Bronchial epithelial cell (primary cell): ENCODE measurements at places on chromosomes 1 and 21. TPM values are rescaled to one million over a fixed set of nuclear protein-coding genes. Genes with fewer than 3 reads are reported as not detected.

DNA sequence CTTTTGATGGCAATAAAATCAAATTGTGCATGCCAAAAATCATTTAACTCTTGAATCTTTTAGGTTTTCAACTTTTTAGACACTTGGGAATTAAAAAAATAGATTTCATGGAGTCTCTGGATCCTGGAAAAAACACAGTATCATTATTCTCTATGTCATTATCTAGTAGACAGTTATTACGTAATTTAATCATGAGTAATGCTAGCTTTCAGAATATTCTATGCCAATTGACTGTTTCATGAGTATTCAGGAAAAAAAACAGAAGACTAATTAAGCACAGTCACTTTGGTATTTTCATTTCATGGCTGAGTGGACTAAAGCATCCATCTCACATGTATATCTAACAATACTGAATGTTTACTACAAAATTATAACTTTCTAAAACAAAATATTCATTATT lies 44.0 kb downstream of the ODF2L start:
- DNase-seq: peak; percentile 49

DNA sequence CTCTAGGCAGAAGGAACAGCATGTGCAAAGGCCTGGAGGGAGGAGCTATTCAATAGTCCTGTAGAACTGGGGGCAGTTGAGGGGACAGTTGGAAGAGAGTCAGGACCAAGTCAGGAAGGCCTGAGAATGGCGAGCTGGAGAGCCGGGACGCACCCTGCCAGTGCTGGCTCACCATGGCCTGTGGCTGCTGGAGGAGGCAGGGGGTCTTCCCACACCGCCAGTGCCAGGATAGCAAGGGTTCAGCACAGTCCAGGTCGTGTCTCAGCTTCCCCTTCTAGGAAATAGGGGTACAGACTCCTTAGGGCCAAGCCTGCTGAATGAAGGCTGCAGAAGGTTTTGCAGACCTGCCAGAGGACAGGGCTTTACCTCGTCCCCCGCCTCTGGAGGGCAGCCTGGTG lies 7.3 kb downstream of the PODN start:
- no peak for DNase-seq

DNA sequence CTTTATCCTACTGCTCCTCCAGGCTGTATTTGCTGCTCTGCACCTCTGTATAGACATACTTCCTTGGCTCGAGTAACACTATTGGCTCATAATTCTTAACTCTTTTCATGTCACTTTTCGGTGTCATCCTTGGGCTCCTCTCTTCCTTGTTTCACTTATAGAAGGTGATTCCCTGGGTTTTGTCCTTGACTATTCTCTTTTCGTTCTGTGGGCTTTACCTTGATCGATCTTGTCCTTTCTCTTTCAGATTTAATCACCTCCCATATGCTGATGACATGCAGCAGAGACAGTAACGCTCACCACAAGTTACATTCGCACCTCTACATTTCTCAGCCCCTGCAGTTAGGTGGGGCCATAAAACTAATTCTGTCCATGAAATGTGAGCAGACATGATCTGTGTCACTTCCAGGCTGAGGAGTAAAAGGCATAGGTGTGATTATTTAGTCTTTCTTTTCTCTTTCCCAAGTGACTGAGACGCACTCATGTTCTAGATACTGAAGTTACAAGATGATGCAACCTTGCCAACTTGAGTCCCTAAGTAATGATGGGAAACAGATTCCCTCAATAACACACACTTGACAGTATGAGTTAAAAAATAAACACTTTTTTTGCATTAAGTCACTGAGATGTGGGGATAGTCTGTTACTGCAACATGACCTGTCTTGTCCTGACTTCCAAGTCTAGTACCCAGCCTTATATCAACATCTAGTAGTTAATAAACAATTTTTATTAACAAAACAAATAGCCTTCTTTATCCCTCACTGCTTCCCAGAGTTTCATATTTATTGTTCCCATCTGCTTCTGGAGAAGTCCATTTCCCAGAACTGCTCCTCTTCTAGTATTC lies 49.9 kb upstream of the HAO2 start:
- peak; percentile 71 for DNase-seq

DNA sequence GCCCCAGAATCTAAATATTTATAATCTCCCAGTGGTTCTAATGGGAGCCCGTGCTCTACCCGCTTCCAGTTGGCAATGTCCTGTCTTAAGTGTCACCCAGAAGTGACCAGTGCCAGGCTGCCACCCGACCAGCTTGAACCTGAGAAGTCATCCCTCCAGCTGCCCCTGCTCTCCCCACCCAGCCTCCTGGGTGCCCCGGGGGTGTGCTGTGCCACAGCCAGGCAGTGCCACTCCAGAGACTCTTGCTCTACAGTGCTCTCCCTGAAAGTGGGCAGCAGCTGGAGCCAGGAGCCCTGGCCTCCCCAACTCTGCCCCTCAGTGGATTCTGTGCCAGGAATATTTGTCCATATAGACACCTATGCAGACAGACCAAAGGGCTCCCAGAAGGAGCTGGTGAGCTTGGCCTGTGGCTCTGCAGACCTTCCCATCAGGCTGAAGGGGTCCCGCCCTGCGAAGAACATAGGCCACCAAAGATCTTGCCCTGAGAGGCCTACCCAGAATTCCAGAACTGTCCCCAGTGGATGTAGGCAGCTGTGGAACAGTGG lies 9.0 kb upstream of the EPS8L3 start:
- DNase-seq: no peak

DNA sequence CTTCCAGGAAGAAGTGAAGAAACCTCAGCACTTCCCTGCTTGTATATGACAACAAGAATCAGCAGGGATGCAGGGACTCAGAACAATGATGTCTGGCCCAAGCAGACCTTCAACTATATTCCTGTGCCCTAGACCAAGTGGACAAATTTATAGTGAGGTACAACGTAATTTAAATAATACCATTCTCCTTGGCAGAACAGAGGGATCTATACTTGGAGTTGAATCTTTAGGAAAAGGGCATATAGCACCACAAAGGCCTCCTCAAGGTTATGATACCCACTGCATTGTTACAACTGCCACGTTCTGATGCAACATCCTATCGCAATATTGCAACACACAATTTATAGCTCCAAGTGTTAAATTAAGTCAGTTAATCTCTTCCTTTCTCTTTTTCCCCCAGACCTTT lies 29.1 kb upstream of the GFI1 start:
- DNase-seq: no peak

DNA sequence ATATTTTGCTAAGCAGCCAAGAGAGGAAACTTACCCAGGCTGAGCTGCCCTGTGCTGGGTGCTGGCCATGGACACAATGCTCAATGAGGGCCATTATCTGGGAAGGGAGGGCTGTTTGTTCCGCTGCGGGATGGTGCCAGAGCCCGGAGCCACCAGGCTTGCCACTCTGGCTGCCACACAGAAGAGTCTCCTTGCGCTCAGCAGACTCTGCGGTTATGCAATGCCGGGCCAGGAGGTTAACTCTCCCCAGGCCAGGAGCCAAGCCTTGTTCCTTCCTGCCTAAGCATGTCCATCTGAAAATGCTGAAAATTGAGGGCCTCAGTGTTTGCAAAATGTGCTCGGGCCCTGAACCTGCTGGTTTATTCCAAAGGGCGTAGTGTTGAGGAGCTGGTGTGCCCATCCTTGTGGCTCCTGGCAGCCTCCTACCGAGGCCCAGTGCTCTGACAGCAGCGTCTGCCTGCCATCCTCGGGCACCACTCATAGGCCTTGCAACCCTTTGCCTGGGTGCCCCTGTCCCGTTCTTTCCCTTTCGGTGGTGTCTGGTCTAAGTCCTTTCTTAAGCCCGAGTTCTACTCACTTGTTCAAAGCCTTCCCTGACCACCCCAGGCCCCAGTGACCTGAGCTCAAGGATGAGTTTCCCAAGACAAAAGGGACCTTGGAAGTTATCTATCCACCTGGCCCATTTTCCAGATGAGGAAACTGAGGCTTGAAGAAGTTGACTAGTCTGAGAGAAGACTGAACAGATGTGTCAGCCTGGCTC lies 133.8 kb upstream of the EDN2 start:
- DNase-seq: peak; percentile 43

DNA sequence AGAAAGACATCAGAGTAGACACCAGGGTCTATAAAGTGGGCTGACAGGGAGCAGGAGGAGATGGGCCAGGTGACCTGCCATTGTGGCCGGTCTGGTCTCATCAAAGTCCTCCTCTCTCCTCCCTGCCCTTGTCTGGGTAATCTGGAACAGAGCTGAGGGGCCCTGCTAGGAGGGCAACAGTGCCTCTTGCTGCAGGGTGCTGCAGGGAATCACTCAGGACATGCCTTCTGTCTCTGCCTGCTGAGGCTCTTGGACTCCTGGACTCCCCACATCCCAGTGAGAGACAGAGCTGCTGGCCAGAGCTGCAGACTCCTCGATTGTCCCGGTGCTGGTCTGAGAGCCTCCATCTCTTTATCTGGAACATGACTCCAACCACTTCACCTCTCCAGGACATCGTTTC lies 366.1 kb upstream of the DUSP10 start:
- no peak for DNase-seq

DNA sequence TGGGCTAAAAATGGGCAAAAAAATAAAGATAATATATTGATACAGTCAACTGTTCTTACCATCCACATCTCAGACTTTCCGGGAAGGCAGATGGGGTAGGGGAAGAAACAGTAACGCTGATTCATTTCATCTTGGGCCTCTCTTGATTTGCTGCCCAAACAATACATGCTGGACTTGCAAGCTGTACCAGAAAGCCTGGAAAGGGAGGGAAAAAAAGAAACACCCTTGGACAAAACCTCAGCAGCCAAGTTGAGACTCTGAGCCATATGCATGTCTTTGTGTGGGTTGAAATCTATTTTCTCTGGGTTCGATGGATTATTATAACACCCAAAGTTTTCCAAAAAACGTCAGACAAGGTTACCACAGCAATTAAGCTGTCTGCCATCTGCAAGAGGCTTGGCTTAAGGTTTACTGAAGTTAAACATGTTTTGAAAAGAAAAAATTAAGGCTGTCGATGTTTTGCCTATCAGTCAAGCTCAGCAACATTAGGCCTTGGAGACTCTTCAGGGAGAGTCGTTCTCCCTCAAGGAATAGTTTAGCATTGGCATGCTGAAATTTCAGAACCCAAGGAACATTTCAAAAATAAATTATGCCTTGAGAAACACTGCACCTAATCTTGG lies 71.2 kb downstream of the PSMG1 start:
- DNase-seq: no peak

DNA sequence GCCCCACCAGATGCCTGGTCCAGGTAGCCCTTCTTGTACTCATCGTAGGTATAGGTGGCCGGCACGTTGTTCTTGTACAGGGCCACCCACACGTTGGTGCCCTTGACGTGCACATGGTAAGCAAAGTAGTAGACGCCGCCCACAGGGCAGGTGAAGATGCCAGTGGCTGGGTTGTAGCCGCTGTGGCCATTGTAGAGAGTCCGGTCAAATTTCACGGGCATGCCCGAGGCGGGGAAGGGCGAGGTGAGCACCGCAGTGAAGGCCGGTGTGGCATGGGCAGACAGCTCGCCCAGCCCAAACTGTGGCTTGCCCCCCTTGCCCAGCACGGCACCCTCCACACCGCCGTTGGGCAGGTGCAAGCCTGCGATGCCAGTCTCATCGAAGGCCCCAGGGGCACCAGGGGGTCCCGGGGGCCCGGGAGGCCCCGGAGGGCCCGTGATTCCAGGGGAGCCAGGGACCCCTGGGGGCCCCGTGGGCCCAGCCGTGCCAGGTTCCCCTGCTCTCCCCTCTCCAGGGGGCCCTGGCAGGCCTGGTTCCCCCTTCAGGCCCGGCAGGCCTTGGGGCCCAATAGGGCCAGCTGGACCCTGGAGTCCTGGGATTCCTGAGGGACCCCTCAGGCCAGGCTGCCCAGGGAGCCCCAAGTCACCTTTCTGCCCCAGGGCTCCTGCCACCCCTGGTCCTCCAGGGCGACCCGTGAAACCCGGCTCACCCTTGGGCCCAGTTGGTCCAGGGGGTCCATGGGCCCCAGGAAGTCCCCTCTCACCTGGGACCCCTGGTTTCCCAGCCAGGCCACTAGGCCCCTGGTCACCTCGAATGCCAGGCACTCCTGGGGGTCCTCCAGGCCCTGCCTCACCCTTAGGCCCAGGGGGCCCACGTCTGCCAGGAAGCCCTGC lies 9.2 kb downstream of the ADPRS start:
- DNase-seq: no peak

GRCh38 chr1:59972216-59972927 lies 45.8 kb upstream of the CYP2J2 start:
- DNase-seq: no peak

GRCh38 chr1:58165073-58165472 lies 381.5 kb downstream of the OMA1 start:
- DNase-seq: no peak

- peak; percentile 71 for DNase-seq
These were observed 1.2 kb downstream of the GPR153 start for GRCh38 chr1:6259491-6260362.

GRCh38 chr21:33070998-33071769 lies 1.2 kb downstream of the OLIG1 start:
- no peak for DNase-seq

DNA sequence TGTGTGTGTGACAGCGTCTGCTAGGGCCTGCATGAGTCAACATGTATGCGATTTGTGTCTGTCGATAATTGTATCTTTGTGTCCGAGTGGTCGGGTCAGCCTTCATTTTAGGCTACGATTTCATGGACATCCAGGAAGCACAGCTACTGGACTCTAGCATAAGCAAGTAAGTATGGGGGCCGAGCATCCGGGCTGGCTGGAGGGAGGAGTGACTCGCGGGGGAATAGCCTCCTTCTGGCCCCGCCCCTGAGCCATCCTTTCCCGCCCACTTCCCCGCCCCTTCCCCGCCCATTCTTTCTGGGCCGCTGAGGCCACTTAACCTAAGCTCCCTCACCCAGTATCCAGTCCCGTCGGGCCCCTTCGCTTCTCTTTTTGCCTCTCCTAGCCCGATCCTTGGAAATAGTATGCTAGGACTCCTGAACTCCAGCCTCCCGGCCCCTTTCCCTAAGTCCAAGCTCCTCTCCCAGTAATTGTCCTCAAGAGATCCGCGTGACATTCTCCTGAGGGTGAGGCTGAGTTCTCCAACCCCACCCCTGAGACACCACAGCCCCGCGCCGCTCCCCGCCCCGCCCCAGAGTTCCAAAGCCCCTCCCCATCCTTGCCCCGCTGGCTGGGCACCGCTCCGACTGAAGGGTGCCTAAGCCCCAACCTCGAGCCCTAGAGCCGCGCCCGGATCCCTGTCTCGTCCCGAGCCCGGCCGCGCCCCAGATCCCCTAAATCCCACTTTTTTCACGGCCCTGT lies 1.2 kb downstream of the MAP3K6 start:
- DNase-seq: peak; percentile 75

GRCh38 chr1:168531615-168532345 lies 12.0 kb downstream of the XCL2 start:
- no peak for DNase-seq

Gene GABRD
- not detected in 2 replicates for total RNA-seq

Gene PRAMEF33
- not detected in 2 replicates for total RNA-seq

Gene OR2G6
- total RNA-seq: not detected in 2 replicates

Gene UBE2J2
- 41.3 and 41.5 TPM in 2 replicates for total RNA-seq

Gene DMRTA2
- total RNA-seq: 4.2 and 7.4 TPM in 2 replicates

Gene IL19
- 0.13 TPM in 1 of 2 replicates, not detected in the other for total RNA-seq

Gene S100A2
- 804 and 1,251 TPM in 2 replicates for total RNA-seq

Gene CHD5
- 0.13 and 0.26 TPM in 2 replicates for total RNA-seq

Gene GBP6
- 12.4 and 67.2 TPM in 2 replicates for total RNA-seq
